ENCODE measurements at places on chromosomes 6 and 20.

- no peak for DNase-seq
Observed at GRCh38 chr20:41143354-41143753, 6.0 kb downstream of the PLCG1 start.

GRCh38 chr20:16011056-16011455 lies 562.2 kb downstream of the KIF16B start:
- DNase-seq = no peak

- DNase-seq = no peak
Observed at GRCh38 chr20:41342474-41343464, 2.1 kb downstream of the LPIN3 start.

GRCh38 chr6:73088138-73088813 lies 137.0 kb downstream of the KHDC1L start:
- no peak for DNase-seq

DNA sequence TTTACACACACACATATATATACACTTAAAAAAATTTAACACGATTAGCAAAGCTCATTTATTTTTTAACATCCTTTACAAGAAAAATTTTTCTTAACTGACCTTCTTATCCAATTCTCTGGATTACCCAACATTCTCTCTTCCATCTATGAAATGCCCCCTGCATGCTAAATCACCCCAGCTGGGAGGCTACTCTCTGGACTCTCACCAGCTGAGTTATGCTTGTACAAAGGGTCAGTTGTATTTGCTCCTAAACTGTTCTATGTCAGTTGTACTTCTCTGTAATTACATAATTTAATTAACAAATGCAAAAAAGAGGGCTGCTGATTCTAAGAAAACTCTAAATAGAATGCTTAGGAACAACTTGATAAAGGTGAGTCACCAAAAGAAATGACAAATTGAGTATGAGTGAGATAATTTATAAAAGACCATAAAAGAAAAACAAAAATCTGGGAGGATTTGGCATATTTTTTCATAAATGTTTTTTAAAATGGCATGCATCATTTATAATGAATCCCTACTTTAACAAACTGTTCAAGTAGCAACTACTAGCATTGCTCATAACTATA lies 120.5 kb downstream of the KIF13A start:
- no peak for DNase-seq

GRCh38 chr6:167800549-167800948 lies 26.2 kb upstream of the AFDN start:
- DNase-seq = no peak

Measured in activated CD8-positive, alpha-beta memory T cell treated with anti-CD3 and anti-CD28 coated beads, Interleukin-2, amount 50 U/mL, for 48 hours (primary cell).